Activated T-cell treated with anti-CD3 and anti-CD28 coated beads for 1 hour (primary cell): ENCODE measurements at places on chromosomes 6 and 20.
A peak's percentile ranks its signal among the peaks of the same experiment; 100 is the strongest.

GRCh38 chr6:166057431-166057830 is 110.2 kb downstream of the TBXT start:
- no peak for DNase-seq

GRCh38 chr6:155261111-155261900 is 2.5 kb upstream of the CLDN20 start:
- DNase-seq, result no peak

- no peak for DNase-seq
These were observed 59.2 kb upstream of the MYLIP start for GRCh38 chr6:16069671-16070070.

- no peak for DNase-seq
These were observed 65.2 kb downstream of the CDKAL1 start for GRCh38 chr6:20599302-20600051.

DNA sequence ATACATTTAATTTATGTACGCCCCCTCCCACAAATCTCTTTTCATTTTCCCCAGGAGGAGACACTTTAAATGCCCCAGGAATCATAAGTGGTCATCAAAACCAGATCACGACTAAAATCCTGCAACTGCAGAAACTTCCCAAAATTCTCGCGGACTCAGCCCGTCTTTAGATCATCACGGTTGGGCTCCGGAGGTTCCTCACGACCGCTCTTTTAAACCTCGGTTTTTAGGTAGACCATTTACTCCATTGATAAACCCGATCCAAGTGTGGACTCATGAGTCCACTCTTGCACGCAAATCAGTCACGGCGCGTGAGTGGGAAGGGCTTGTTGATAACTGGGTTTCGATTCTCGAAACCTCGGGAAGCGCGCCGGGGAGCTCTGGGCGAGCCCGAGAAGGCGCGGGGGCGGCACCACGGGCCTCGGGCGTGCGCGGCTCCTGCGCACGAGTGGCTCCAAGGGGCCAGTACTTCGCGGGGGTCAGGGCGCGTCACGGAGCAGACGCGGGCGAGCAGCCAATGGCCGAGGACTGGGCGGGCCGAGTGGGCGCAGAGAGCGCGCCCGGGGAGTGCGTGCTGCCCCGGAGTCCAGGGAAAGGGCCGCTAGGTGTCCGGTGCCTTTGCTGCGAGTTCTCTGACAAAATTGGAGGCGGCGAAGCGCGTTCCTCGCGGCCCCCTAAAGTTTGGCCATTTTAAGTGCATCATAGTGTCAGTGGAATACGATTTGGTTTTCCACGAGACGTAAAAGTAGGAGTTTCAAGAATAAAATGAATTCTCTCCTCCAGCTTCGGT is 635 bp upstream of the TENT5A start:
- DNase-seq, result peak; percentile 58

DNA sequence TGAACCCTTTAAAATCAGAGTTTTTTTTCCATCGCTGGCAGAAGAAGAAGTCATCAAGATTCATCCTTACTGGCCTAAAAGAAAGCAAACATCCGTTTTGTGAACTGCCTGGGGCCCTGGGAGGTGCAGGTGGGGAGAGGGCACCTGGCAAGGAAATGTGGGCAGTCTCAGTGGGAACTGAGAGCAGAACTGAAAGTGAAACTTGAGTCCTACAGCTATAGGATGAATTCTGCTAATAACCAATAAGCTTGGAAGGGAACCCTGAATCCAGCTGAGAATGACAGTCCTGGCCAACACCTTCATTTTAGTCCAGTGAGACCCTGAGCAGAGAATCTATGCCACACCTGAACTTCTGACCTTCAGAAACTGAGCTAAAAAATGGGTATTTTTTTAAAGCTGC is 130.1 kb upstream of the ASCC3 start:
- no peak for DNase-seq

DNA sequence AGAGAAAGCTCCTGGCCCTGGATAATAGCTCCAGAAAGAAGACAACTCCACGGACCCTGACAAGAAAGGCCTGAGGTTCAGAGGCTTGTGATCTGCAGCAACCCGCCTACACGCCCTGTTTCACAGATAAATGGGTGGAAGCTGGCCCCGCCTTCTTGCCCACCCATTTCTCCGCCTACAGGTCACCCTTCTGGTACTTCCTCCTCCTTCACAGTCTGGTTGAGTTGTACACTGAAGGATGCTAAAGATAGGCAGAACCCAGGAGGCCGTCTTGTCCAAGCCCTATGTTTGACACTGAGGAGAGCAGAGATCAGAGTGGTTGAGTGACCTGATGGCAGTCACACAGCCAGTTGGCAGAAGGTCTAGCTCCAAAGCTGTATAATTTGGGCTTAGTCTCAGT is 34.2 kb upstream of the MDGA1 start:
- DNase-seq, result peak; percentile 27

DNA sequence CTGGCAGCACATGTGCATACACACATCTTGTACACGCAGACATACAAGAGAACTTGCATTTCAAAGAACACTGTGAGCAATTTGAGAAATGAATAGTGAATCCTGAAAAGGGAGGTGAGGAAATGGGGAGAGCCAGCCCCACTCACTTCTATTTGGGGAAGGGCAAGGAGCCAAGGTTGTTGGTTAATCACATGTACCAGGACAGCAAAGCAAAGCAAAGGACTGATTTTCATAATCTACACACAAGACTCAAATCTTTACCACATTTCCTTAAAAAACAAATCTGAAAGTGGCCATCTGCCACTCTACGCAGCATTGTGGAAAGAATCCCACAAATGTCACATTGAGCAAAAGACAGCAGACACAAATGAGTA is 35.0 kb upstream of the KIF16B start:
- no peak for DNase-seq

- no peak for DNase-seq
These were observed 167.1 kb upstream of the SLC24A3 start for GRCh38 chr20:19045371-19045770.

DNA sequence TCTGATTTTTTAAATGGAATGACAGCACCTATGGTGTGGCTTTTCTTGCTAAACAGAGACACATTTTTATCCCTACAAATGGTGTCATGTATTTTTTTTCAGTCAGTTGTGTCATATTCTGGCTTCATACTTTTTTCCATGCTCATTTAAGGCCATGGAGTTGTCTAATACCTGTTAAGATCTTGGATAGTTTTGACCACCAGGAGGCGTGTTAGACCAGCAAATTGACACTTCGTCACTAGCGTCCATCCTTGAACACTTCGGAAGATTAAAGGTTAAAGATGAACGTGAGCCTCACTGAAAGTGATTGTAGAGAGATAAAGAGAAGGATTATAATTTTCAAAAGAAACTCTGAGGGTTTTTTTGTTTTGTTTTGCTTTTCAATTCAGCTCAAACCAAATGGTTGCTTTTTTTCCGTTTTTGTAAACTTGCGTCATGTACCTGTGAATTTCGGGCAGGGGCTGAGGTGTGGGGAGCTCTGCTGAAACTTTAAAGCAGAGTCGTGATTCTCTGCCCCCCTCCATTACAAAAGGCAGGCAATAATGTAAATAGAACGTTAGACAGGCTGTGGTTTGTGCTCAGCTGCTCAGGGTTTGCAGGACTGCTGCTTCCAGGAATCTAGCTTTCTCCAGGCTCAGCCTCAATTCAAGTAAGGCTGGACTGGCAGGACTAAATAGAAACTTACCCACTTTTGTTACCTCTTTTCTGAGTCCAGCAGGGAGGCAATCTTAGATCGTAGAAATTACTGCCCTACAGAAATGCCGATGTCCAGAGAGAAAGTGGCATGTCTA is 245.1 kb downstream of the FOXA2 start:
- no peak for DNase-seq

DNA sequence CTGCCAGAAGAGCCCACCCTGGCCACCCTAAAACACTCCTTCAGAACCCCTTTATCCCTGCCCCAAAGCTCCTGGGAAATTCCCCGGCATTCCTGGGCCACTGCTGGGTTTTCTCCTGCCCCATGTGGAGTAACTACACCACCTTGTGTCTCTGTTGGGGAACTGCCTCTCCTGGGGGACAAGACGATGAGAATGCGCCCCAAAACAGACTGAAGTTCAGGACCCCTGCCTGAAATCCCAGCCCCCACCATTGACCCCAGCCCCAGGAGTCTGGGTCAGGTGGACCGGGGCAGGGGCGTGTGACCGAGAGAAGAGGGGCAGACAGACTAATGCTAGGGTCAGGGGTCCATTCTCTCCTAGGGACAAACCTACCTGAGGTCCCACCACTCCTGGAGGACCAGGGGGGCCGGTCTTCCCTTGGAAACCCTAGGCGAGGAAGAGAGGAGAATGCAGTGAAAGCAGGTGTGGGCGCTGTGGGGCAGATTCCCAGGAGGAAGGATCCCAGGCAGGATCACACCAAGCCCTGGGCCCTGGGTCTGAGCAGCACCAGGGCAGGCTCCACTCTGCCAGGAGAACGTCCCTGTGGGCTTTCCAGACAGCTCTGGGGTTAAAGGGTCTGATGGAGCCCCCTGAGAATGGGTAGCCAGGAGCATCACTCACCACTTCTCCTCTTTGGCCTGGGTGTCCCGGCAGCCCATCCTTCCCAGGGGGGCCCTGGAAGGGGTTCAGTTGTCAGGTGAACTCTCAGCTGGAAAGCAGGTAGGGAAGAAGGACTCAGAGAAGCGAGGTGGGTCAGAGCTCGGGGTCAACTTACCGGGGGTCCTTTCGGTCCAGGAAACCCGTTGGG is 19.4 kb downstream of the COL11A2 start:
- DNase-seq, result no peak

- DNase-seq, result no peak
These were observed 86.4 kb downstream of the OPRM1 start for GRCh38 chr6:154125421-154125820.

GRCh38 chr6:86822747-86823146 is 114.6 kb upstream of the HTR1E start:
- DNase-seq, result no peak

DNA sequence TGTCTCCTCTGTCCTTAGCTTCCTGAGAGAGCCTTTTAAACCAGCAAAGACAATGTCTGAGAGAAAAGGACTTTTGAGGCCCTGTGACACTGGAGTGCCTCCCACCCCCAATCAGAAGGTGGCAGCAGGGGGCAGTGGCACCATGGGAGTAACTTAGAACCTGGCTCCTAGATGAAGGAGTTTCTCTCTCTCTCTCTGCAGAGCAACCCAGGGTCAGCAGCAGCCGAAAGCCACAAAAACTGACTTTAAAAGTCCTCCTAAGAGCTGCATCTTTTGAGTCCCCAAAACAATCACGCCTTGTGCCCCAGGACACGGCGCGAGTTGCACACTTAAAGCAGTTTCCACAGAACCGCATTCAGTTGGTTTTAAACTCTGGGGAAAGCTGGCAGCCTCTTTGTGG is 5.3 kb upstream of the TCP11 start:
- DNase-seq, result no peak

GRCh38 chr20:15561707-15562404 is 1011.4 kb downstream of the KIF16B start:
- DNase-seq, result no peak

DNA sequence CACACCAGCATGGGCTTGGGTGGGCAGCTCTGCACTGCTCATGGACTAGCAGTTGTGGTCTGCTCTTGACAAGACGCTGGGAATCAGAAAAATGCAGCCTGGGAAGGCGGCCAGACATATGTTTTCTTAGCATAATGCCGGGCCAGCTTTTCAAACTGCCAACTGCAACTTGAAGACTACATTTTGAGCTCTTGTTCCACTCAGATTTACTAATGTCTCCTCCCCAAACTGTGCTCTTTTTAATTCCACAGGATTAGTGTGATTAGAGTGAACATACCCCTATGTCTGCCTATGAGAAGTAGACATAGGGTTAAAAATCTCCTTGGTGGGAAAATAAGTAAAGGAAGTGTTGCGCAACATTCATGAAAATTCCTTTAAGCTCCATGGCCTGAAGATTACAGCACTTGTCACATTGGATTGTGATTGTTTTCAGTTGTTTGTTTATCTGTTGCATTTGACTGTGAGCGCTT is 5.3 kb upstream of the FNDC1 start:
- no peak for DNase-seq

DNA sequence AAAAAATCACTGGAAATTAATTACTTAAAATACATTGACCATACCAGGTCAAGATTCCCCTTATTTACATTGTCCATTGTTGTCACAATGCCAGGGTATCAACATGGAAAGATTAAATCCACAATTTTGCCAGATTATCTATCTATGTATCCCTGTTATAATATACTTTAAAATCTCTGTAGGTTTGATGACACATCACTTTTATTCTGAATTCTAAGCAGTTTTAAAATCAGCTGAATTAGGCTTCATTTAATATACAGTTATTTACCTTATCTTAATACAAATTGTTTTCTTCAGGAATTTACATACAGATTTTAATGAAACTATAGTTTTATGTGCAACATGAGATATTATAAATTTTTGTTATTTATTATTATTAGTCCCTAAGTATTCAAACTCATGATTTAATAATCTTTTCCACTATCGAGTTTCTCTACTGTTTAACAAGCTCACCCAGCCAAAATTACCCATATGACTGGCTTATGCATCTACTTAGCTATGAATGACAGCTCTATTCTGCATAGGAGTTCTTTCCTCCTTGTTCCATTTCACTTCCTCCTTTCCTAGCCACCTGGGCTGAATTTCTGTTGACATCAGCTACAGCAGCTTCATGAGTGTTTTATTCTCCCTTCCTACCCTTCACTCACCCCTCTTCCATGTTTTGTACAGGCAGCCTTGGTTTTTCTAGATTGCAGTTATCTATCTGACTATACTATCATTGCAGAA is 654.2 kb upstream of the MAP3K7 start:
- DNase-seq, result no peak

DNA sequence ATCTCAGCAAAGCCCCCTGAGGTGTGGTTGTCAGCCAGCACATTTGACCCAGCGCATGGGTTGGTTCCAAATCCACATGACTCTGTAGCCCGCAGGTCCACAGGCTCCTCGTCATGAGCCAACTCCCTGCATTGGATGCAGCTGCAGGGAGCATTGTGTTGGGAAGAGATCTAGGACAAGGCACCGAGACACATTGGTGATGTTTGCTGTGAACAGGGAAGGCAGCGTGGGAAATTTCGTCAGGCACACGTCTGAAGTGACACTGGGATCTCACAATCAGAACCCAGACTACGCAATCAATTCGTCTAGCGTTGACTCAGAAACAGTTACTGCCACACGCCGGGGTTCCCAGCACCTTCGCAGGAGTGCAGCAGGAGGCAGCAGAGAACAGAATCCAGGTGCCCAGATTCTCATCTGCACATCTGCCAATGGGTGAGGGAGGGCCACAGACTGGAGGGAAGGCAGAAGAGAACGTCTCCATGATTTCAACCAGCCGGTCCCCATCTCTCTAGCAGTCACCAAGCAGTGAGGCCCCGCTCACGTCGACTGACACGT is 177.0 kb downstream of the TTLL2 start:
- no peak for DNase-seq

DNA sequence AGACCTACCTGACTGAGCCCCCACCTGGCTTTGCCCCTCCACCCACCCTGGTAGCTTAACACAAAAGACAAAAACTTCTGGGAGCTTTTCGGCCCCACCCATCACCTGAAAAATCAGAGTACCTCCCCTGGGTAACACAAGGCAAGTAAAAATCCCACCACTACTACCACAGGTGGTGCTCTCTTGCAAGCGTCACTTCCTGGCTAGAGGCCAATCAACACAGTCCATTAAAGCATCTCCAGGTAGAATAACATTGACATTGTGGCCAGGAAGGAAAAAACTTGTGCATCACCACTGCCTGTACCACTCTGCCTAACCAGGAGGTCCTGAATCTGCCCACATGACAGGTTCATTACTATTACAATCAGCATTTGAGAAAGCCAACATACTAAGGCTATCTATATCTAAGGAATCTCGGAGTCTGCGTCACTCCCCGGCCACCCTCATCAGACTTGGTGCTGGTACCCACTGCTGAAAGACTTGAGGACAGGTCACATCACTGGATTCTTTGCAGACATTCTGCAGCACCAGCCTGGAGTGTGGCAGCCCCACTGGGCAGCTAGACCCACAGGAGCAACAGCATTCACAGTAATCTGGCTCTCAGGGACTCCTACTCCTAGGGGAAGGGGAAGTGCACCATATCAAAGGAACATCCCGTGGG is 125.9 kb downstream of the CDK19 start:
- DNase-seq, result no peak
